ENCODE measurements at places on chromosomes 1 and 21. TPM values are rescaled to one million over a fixed set of nuclear protein-coding genes. Genes with fewer than 3 reads are reported as not detected.

NMNAT2 gene
- 0.72 TPM for total RNA-seq

DCST1 gene
- not detected for total RNA-seq

TSPAN2 gene
- total RNA-seq = 14.0 TPM

SYCP1 gene
- not detected for total RNA-seq

GNAT2 gene
- 0.21 TPM for total RNA-seq

LCA5L gene
- 0.41 TPM for total RNA-seq

TAS1R2 gene
- not detected for total RNA-seq

PLK3 gene
- total RNA-seq = 10.8 TPM

TMEM61 gene
- total RNA-seq = not detected

SELENBP1 gene
- total RNA-seq = 40.3 TPM

TEKT2 gene
- total RNA-seq = not detected

C4BPA gene
- total RNA-seq = not detected

GRCh38 chr1:207753611-207754010 is 1.8 kb downstream of the CD46 start:
- DNase-seq = no peak

- no peak for DNase-seq
Measured at GRCh38 chr1:178005450-178005849, 35.6 kb upstream of the SEC16B start.

- no peak for DNase-seq
Measured at GRCh38 chr1:233132445-233132844, 163.1 kb downstream of the PCNX2 start.

DNA sequence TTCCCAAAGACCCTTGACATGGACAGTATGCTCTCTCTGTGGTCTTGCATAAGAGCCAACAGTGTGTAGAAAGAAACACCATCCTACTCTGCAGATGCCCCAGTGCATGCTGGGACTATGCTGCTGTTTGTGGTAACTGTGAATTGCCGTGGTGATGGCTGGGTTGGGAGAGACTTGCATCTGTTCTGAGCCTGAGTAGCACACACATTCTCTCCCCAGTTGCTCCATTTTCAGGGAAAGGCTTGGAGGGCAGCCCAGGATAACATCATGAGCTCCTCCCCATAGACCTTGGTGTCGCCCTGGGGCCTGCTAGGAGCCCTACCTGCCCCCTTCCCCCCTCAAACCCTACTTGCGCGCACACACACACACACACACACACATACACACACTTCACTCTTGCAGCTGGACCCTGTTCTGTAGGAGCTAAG is 120.9 kb upstream of the IPO9 start:
- peak; percentile 62 for DNase-seq

GRCh38 chr1:10387677-10388386 is 11.0 kb upstream of the PGD start:
- DNase-seq = peak; percentile 85

GRCh38 chr1:243420016-243420945 is 164.4 kb downstream of the SDCCAG8 start:
- DNase-seq = no peak

DNA sequence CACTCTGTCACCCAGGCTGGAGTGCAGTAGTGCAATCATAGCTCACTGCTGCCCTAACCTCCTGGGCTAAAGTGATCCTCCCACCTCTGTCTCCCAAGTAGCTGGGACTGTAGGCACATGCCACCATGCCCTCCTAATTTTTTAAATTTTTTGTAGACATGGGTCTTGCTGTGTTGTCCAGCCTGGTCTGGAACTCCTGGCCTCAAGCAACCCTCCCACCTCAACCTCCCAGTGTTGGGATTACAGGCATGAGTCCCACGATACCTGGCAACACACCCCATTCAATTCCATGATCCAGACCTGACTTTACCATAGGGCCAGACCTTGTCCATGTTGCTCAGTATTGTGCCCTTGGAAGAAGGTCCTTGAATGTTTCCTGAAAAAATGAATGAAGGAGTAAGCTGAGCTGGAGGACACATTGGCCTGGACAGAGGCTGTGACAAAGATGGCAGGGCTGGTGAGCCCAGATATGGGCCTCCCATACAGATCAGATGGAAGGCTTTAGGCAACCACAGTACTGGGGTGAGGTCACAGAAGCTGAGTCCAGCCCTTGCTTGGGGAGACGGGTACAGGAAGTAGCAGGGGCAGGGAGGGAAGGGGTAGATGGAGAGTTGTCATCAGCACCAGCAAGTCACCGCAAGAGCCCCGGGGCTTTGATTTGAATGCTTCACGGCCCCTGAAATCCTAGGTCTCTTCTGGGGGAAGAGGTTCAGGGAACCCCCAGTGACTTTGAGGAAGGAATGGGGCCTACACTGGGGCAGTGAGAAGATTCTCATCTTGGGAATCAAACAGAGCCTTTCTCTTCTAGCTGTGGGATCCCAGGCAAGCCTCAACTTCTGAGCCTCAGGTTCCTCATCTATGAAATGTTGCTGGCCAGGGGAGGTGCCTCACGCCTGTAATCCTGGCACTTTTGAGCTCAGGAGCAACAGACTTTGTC is 40.1 kb upstream of the DMBX1 start:
- DNase-seq = no peak

DNA sequence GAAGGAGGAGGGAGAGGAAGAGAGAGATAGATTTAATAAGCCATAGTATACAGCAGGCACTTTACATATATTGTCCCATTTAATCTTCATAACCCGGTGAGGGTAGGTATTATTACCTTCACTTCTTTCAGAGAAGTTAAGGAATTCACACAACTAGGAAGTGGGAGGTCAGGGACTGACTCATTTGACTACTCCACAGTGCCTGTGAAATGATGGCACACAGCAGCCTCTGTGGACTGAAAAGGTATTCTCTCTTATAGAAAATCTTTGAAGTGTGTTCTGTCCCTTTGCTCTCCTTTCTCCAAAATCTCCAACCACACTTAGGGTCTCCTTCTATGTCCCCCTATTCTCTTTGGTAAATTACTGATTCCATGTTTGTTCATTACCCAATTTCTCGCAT is 23.9 kb downstream of the PALMD start:
- no peak for DNase-seq

DNA sequence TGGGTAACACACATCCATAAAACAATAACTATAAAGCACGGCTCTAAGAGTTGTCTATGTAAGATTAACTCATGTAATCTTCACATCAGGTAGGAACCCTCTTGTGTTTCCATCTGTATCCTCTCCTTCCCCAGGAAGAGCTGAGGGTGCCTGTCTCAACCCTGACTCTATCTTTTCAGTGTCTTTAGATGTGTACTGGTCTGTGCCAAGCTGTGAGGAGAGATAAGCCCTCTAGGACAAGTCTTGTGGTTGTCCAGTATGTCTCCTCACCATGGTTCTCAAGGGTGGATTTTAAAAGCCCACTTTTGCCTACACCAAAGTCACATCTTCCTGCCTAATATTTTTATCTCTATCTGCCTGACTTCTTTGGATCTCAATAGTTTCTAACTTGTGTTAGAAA is 300.1 kb downstream of the KCNT2 start:
- no peak for DNase-seq

GRCh38 chr1:181497870-181498269 is 14.6 kb downstream of the CACNA1E start:
- no peak for DNase-seq

DNA sequence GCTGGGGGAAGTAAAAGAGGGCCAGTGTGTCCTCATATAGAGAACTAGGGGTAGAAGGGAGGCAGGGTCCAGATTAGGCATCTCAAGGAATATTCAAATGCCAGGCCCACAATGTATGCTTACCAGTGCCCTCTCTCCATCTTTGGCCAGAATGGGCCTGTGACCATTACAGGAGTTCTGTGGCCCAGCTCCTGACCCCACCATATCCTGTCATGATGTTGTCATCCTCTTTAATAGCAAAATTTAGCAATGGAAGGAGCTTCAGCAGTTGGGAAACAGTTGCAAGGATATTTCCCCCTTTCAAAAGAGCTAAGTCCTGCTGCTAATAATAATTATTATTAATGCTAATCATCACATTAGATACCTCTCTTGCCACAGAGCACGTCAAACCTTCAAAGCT is 49.3 kb upstream of the JUN start:
- DNase-seq = no peak

DNA sequence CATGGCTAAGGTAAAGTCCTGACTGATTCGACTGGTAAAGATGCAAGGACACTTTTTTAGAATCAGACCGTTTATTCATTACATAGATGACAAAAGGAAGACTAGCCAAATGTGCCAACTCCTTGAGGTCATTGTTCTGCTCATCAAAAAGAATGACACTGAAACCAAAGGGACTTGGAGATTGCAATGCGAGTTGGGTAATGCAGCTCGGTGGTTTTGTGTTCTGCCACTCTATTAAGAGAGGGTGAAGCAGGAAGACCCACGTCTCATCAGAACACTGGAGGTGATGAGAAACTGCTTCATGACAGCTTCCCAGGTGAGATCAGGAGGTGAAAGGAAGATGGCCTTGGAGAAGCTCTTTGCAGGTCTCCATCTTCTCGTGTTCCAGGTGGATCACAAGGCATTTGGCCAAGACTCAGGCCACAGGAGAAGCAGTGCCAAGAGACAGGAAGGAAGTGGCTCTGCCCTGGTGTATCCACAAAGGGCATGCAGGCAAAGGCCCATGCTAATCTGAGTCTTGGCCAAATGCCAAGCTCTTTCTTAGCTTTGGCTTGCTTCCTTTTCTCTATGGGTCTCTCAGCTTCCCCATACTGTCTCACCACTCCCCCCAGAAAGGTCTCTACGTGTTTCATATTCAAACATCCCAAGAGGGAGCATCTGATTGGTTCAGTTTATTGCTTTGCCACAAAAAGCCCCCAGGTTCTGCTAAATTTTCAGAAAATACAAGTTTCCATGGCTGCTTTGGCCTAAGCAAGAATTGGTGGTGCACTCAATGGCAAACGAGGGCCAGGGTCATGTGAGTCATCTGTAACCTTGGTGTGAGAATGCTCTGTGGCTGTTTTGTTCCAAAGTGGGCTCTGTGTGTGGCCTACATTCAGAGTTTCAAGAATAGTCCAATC is 5.7 kb upstream of the CCT8 start:
- no peak for DNase-seq

GRCh38 chr1:88529581-88529980 is 154.5 kb upstream of the PKN2 start:
- no peak for DNase-seq

- no peak for DNase-seq
Measured at GRCh38 chr1:187956975-187957374, 1128.2 kb downstream of the PLA2G4A start.

GRCh38 chr1:114235960-114236359 is 82.3 kb upstream of the SYT6 start:
- DNase-seq = peak; percentile 19

- DNase-seq = no peak
Measured at GRCh38 chr1:160801836-160802580, 6.0 kb downstream of the LY9 start.

DNA sequence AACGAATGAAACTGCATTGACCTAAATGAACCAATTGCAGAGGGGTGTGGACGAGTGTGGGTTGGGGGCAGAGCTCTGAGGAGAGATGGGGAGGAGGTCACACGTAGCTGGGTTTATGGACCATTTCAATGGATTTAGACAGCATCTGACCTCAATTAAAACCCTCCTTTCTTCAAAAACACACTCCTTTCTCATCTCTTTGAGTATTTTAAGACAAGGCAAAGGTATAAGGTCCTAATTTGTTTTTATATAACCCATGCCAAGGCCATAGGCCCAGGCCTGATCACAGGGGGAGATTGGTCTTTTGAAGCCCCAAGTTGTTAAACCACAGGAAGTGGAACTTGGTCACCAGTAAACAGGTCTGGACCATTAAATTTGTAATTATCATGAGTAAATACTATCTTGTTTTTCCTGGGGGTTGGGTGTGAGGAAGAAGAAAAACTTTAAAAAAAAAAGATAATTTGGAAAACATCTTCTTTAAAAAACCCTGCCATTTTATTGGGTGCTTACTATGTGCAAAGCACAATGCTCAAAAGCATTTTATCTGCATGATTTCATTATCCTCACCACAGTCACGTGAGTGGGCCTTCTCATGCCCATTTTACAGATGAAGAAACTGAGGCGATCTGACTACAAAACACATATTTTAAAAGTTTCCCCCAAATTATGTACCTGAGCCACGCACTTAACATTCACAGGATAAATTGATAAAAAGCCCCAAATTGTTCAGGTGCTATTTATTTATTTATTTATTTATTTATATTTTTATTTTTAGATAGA is 8.9 kb upstream of the INAVA start:
- no peak for DNase-seq

DNA sequence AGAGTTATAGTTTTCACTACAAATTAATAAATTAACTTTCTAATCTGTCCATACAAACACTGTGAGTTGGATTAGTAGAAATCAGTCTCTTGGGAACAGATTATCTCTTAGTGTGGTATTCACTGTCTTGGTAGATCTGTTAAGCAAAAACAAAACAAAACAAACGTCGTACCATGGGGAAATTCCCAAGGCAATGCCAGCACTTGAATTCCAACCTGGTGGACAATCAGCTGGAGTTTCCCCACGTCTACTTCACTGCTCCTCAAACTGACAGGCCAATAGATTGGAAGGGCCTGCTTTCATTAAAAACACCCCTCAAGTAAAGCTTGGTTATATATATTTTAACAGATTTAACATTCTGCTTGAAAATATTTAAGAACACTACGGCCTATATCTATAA is 31.9 kb downstream of the GDAP2 start:
- DNase-seq = no peak

GRCh38 chr1:180229483-180230415 is at the start of gene LHX4:
Gene LHX4 (plus strand): TSS chr1:180230264. CDS start chr1:180230530, 266 bp downstream.
- DNase-seq = peak; percentile 44

GRCh38 chr1:33515607-33516006 is 43.2 kb downstream of the ZSCAN20 start:
- no peak for DNase-seq

- DNase-seq = no peak
Measured at GRCh38 chr1:164651351-164651951, 92.5 kb downstream of the PBX1 start.

DNA sequence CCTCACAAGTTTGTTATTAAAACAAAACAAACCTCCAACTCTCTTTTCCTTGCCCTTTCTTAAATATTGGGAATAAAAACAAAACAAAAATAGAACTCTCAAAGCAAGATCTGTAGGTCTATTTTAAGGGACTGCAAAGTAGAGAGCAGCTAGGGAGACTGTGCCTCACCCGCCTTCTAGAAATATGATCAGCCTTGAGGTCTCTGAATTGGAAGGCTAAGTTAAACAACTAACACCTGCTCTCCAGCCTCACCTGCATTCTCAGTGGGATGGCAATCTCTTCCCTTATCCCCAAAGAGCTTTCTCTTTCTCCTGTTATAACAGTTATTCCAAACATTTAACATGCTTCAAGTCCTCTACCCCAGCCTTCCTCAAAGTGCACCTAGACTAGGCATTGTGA is 75.5 kb upstream of the TNR start:
- DNase-seq = peak; percentile 62

- DNase-seq = no peak
Measured at GRCh38 chr1:18475234-18475905, 5.4 kb upstream of the KLHDC7A start.

DNA sequence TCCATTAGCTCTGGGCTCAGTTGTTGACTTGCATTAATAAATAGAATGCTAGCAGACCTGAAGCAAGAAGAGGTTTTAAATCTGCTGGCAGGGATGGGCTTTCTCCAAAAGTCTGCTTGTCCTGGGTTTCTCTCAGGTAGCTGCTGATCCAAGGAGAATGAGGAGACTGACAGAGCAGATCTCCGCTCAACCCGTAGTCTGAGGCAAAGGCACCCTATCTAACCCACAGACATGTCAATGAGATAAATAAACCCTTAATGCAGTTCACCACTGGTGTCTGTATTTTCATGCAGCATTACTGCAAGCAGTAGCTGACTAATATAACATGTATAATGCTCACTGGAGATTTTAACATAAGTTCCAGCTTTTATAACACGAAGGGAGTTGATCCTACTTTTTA is 44.1 kb upstream of the RGS21 start:
- DNase-seq = no peak
